MCF 10A (cell line): ENCODE measurements at places on chromosomes 3 and 15. TPM values are rescaled to one million over a fixed set of nuclear protein-coding genes. Genes with fewer than 3 reads are reported as not detected.

DNA sequence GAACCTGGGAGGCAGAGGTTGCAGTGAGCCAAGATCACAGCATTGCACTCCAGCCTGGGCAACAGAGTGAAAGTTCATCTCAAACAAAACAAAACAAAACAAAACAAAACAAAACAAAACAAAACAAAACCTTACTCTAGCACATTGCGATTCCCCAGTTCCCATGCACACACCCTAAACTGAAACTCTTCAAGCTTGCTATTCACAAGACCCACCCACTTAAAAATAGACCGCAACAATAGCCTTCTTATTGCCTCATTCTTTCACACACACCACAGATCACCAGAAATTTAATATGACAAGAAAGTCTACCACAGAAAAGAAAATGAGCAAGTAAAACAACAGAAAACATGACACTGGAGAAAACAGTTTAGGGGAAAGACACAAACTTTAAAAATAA lies 598.4 kb downstream of the FHIT start:
- DNase-seq, result peak; percentile 3

The SERINC4 gene
- 0.20 TPM in 1 of 2 replicates, not detected in the other for total RNA-seq

- no peak for DNase-seq
These were observed 93.9 kb upstream of the RPL32 start for GRCh38 chr3:12935023-12935860.

The SH3GL3 gene
- 0.19 TPM in 1 of 2 replicates, not detected in the other for total RNA-seq
